ENCODE measurements at places on chromosomes 5 and 9.

DNA sequence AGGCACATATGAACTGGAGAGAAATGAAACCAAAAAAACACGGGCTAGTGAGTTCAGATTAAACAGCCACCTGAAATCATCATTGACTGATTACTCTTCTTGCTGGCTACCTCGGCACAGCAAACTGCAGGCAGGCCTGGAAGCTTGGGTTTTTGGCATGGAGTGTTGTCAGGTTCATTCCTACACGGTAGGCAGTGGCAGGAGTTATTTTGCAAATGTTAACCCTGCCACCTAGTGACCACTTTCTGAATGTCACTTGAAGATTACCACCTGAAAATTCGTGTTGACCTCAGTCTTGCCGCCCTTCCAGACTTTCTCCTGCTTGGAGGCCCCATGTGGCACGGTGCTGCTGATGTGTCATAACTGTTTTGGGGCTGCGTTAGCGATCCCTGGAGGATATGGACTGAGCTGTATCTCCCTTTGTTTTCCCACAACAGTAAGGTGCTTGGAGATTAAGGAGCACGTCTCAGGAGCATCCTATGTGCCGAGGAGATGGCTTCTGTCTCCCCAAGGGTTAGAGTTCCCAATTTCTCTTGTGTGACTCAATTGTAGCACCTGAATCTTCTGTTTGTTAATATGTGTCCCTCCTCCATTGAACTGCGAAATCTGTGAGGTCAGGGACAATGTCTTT lies 12.7 kb upstream of the CD180 start:
- DNase-seq: no peak

- no peak for DNase-seq
Measured at GRCh38 chr5:124079062-124079461, 567.1 kb downstream of the CSNK1G3 start.

GRCh38 chr9:95447660-95448420 lies 68.9 kb downstream of the PTCH1 start:
- no peak for DNase-seq

DNA sequence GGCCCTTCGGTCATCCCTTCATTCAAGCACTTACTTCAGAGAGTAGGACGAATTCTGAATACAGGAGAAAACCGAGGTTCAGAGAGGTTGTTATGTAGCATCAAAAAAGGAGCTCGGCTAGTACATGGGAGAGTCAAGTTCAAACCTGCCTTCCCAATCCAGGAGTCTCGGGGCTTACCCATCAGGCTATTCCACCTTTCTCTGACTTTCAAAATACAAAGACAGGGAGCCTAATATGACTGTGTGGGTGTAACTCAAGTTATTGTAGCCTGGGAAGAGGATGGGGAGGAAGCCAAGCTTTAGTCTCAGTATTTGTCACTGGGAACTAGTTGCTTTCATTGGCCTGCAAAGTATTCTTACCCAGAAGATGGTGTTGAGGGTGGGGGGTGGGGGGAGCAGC lies 274.8 kb upstream of the PANK3 start:
- no peak for DNase-seq

- DNase-seq: no peak
Measured at GRCh38 chr9:133168432-133168831, 4.7 kb upstream of the GBGT1 start.

GRCh38 chr9:122860319-122861142 lies 32.1 kb upstream of the PDCL start:
- DNase-seq: no peak

- DNase-seq: no peak
Measured at GRCh38 chr9:20526500-20527319, 95.6 kb downstream of the MLLT3 start.

GRCh38 chr9:3088219-3088618 lies 244.3 kb upstream of the PUM3 start:
- no peak for DNase-seq

DNA sequence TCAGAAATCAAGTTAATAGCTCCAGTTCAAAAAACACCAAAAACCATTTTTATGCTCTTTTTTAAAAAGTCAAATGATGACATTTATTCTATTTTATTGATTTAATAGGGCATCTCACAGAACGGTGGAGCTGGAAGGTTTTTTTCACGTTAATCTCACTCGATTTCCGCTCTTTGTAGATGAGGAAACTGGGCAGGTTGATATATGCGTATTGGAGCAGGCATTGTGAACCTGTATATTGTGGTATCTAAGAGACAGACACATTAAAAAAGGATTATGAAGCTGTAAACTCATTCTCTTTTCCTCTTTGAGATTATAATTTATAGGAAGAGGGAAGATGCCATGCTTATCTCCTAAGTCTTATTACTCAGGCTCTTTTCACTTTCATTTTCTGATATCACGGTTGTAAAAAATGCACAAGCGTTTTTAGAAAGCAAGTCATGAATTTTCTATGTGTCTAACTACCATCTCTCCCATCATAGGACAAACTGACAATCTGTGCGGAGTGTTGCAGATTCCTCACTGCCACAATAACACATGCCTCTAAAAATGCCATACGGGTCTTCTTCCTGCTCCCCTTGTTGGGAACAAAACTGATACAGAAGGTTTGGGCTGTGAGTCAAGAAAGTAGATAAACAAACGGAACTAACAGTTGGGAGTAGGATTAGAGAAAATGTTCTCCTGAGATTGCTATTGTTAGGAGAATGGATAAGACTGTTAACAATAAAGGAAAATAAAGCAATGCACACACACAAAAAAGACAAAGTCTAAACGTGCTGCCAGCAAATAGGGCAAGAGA lies 1997.7 kb downstream of the MAT2B start:
- DNase-seq: no peak

GRCh38 chr5:168348084-168348414 lies 56.6 kb downstream of the WWC1 start:
- no peak for DNase-seq

Data from caudate nucleus (tissue), 63 donors.